ENCODE measurements at places on chromosomes 6 and 20. TPM values are rescaled to one million over a fixed set of nuclear protein-coding genes. Genes with fewer than 3 reads are reported as not detected.

CALHM5 gene
- 5.9 TPM for total RNA-seq

KCNK5 gene
- 24.1 TPM for total RNA-seq

DNA sequence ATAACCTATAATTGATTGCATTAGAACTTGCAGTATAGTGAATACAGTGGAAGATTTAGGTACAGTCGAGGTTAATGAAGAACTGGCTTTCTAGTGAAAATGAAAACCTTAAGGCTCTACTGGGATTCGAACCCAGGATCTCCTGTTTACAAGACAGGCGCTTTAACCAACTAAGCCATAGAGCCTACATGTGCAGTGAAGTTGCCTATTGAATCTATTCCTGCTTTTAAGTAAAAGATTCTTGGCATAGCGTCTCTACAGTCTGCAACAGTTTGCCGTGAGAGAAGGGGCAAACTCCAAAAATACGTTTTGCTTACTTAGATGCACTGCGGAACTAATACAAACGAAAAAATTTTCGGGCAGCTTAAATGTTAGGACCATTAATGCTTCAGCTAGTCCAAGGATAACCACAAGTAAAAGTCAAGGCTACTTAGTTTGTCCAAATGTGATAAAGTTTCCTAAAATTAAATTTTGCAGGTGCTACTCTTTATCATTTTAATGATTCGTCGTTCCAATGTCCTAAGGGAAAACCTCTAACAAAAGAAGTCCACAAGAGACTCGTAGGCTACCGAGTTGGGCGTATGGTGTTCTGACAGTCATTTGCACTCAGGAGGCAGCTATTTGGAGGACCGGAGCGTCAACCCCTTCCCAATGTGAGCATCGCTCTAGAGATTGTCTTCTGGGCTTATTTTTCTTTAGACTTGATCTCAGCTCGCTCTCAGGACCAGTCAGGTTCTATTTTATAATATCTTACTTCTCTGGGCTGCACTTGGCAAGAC is 31.3 kb upstream of the ZSCAN23 start:
- H3K4me3 ChIP-seq: no peak overlapping the region
- H3K4me1 ChIP-seq: no peaks in the 10 kb centered on the region
- DNase-seq: no peak
- H3K36me3 ChIP-seq: no peaks in the 10 kb centered on the region
- H3K27me3 ChIP-seq: peaks cover 37% of the 10 kb centered on the region

GRCh38 chr6:166258854-166259276 is 49.3 kb downstream of the PRR18 start:
- no peak for DNase-seq
- H3K4me3 ChIP-seq: no peak overlapping the region
- peaks cover 16% of the 10 kb centered on the region for H3K27me3 ChIP-seq
- no peaks in the 10 kb centered on the region for H3K36me3 ChIP-seq
- H3K4me1 ChIP-seq: peaks cover 4% of the 10 kb centered on the region

DNA sequence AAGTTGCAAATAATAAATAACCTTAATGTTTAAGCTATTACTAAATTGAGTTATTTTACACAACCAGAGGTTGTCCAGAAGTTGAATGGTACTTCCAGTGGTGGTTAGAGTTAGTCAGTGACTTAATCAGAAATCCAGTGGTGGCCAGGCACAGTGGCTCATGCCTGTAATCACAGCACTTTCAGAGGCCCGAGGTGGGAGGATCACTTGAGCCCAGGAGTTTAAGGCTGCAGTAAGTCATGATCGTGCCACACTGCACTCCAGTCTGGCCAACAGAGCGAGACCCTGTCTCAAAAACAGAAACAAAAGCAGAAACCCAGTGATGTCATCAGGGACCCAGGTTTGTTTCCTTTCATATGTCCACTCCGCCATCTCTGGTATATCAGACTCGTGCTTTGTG is 35.0 kb downstream of the TSPYL4 start:
- no peak overlapping the region for H3K4me3 ChIP-seq
- no peaks in the 10 kb centered on the region for H3K27me3 ChIP-seq
- peaks cover 11% of the 10 kb centered on the region for H3K4me1 ChIP-seq

- H3K36me3 ChIP-seq: no peaks in the 10 kb centered on the region
- no peak overlapping the region for H3K4me3 ChIP-seq
- peaks cover 14% of the 10 kb centered on the region for H3K4me1 ChIP-seq
Measured at GRCh38 chr6:168338777-168339176, 19.2 kb upstream of the DACT2 start.

TSPO2 gene
- total RNA-seq: not detected

COL19A1 gene
- total RNA-seq: not detected

KCNQ5 gene
- not detected for total RNA-seq

GRCh38 chr6:4778086-4778485 is 1.9 kb downstream of the CDYL start:
- H3K4me3 ChIP-seq: peak overlapping the region; percentile 76
- DNase-seq: no peak
- peaks cover 31% of the 10 kb centered on the region for H3K4me1 ChIP-seq
- H3K36me3 ChIP-seq: no peaks in the 10 kb centered on the region
- no peaks in the 10 kb centered on the region for H3K27me3 ChIP-seq
- H3K27ac ChIP-seq: no peak overlapping the region

GLO1 gene
- total RNA-seq: 43.5 TPM

ZNF391 gene
- 1.5 TPM for total RNA-seq

GRCh38 chr20:4325548-4326187 is 310.3 kb upstream of the RNF24 start:
- H3K36me3 ChIP-seq: no peaks in the 10 kb centered on the region
- no peaks in the 10 kb centered on the region for H3K4me1 ChIP-seq
- no peak for DNase-seq

GRCh38 chr20:40648210-40649072 is 40.6 kb downstream of the MAFB start:
- no peak overlapping the region for H3K4me3 ChIP-seq
- H3K36me3 ChIP-seq: no peaks in the 10 kb centered on the region
- DNase-seq: no peak
- peaks cover 29% of the 10 kb centered on the region for H3K4me1 ChIP-seq
- H3K27ac ChIP-seq: peak overlapping the region; percentile 12

IL17F gene
- total RNA-seq: not detected

DNA sequence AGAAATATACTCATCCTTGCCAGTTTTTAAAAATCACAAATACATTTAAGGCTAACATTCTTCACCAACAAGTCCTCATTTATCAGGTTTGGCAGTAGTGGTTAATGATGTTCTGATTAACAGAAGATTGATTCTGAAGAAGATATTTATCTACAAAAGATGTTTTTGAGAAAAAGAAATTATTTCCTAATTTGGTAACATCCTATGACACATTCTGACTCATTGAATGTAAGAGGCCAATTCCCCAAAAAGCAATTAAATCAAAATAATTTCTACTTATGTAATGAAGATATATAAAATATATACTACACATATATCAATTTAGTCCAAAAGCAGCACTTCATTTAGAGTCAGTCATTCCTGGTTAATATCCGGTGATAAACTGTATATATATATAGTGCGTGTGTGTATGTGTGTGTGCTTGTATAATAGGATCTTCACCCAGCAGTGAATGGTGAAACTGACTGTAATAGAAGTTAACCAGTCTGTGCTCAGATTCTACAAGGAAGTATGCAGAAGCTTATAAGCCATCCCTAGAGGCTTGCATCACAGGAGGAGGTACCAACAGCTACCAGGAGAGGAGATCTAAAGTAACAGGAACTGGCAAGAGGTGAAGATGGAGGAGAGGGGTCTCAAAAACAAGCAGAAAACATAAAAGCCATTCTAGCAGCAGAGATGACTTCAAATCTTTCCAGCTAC is 82.9 kb upstream of the MARCKS start:
- DNase-seq: no peak
- no peak overlapping the region for H3K4me3 ChIP-seq
- H3K27ac ChIP-seq: no peak overlapping the region
- H3K36me3 ChIP-seq: no peaks in the 10 kb centered on the region
- no peaks in the 10 kb centered on the region for H3K27me3 ChIP-seq
- no peaks in the 10 kb centered on the region for H3K4me1 ChIP-seq

GRCh38 chr6:106339334-106340029 is 13.9 kb upstream of the ATG5 start:
- no peaks in the 10 kb centered on the region for H3K36me3 ChIP-seq
- no peaks in the 10 kb centered on the region for H3K27me3 ChIP-seq
- H3K4me1 ChIP-seq: no peaks in the 10 kb centered on the region
- no peak overlapping the region for H3K27ac ChIP-seq

RSPH4A gene
- total RNA-seq: 2.0 TPM

DNA sequence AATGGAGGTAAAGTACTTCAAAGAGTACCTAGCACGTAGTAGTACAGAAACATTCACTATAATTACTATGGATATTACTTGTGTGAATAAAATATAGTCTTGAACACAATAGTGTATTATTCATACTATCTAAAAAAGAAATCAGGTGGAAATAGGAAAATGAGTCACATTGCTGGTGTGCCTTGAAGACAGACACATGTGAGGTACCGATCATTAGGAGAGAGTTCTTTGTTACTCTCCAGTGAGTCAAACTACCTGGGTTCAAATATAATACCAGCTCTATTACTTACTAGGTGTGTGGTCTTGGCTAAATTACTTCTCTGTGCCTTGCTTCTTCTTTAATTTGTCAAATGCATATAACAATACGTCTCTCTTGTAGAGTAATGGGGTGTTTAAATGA is 50.8 kb upstream of the BEND6 start:
- H3K36me3 ChIP-seq: no peaks in the 10 kb centered on the region
- H3K4me1 ChIP-seq: peaks cover 3% of the 10 kb centered on the region
- no peak for DNase-seq
- no peaks in the 10 kb centered on the region for H3K27me3 ChIP-seq
- H3K27ac ChIP-seq: no peak overlapping the region

- no peak overlapping the region for H3K4me3 ChIP-seq
- peaks cover 32% of the 10 kb centered on the region for H3K4me1 ChIP-seq
- no peaks in the 10 kb centered on the region for H3K36me3 ChIP-seq
- H3K27me3 ChIP-seq: no peaks in the 10 kb centered on the region
- no peak overlapping the region for H3K27ac ChIP-seq
Measured at GRCh38 chr6:42566614-42567208, 2.9 kb downstream of the UBR2 start.

- H3K4me3 ChIP-seq: peak overlapping the region; percentile 87
- peak; percentile 58 for DNase-seq
- no peaks in the 10 kb centered on the region for H3K36me3 ChIP-seq
Measured at GRCh38 chr6:38640216-38640909, 634 bp upstream of the BTBD9 start.

DNA sequence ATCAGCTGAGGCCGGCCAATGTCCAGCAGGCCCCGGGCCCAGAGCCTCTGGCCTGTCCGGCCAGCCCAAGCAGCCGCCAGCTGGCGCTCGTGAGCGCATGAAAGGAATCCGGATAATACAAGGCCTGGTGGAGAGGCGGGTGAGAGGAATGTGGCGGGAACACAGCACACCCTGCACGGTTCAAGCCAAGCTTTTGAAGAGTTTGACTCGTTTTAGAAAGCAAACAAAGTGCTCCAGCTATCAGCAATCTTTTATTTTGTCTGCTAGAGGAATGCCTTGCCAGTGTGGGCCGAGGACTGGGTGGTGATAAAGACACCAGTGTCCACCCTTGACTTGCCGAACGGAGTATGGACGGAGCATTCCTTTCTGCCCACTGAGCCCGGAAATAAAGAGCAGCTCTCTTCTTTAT is 9.3 kb upstream of the NEDD9 start:
- H3K27ac ChIP-seq: no peak overlapping the region
- H3K4me1 ChIP-seq: peaks cover 24% of the 10 kb centered on the region
- no peak for DNase-seq
- H3K4me3 ChIP-seq: no peak overlapping the region
- H3K27me3 ChIP-seq: no peaks in the 10 kb centered on the region

Data from suprapubic skin (tissue), 4 donors.